ENCODE measurements at places on chromosomes 1 and 21.

DNA sequence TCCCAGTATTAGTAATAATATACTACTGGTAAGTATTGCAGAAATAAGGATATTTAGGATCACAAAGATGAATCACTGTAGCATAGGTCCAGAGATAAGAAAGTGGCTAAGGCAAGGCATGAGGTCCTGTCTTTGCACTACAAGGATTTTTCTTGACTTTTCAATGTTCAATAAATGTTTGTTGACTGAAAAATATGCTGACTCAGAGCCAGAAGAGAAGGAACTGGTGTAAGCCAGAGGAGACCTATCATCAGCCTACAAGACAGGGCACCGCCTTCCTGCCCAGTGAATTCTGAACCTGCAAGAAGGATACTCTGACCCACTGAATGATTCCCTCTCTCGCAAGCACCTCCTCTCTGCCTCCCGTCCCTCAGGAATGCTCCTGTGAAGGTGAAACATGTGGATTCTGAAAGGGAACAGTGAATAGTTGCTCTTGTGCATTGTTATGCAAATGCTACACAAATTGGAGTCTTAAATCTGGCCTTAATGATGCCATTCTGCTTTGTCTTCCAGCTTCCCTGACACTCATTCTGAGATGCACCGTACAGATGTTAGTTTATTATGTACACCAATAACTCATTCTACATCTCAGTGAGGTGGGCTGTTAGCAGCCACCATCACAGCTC, 540.0 kb downstream of the OMA1 start:
- no peak for DNase-seq

DNA sequence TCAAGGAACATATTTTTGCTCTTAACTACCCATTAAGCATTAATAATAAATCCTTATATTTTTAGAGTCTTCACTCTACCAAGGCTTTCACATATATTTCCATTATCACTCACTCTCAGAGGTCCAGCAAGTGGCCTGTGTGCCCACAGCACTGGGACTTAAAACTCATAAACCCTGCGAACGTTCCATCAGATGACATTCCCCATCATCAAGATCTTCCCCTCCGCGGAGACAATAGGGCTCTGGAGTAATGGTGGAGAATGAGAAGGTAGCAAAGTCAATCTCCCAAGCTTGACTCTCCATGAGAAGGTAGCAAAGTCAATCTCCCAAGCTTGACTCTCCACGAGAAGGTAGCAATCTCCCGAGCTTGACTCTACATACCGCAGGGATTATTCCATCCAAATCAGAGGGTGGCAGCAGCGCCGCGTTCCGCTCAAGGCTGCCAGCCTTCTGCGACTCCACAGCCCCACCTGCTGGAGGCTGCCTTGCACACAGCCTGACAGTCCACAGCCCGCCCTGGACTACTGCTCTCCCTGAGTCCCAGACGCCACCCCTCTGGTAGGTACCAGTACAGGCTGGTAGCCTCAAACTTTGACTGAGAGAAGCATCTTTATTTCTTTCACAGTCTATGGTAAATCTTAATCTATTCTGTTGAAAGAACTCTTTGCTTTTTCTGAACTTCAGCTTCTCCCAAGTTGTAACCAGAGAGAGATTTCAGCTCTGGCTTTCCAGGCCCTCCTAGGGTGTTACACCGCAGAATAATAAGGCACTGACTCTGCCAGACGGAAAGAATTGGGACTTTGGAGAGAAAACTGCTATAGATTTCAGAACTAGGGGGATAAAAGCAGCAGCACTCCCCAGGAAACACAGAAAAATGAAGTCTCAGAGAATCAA, 26.4 kb upstream of the CTTNBP2NL start:
- peak; percentile 70 for DNase-seq

- no peak for DNase-seq
These were observed 46.5 kb downstream of the COQ8A start for GRCh38 chr1:226986496-226987178.

GRCh38 chr1:183218971-183219615, 33.0 kb downstream of the LAMC2 start:
- peak; percentile 79 for DNase-seq

GRCh38 chr1:2135941-2136340, 58.6 kb downstream of the FAAP20 start:
- DNase-seq: no peak
